Esophagus mucosa (tissue), 1 donor: ENCODE measurements at places on chromosomes 5 and 9.

DNA sequence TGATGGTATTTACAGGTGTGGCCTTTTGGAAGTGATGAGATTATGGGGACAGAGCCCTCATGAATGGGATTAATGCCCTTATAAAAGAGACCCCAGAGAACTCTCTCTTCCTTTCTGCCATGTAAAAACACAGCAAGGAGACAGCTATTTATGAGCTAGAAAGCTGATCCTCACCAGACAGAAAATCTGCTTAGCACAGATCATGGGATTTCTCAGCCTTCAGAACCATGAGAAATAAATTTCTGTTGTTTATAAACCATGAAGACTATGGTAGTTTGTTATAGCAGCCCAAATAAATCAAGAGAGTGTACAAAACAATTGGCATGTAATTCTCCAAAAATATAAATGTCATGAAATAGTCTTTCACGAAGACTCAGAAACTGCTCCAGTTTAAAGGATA lies 211.0 kb downstream of the PDE4D start:
- ATAC-seq: no peak

- no peak for ATAC-seq
These were observed 95.8 kb downstream of the DOCK2 start for GRCh38 chr5:169732841-169733240.

- ATAC-seq: no peak
These were observed 2.4 kb downstream of the POLR3G start for GRCh38 chr5:90477073-90477472.

- no peak for ATAC-seq
These were observed 223.3 kb downstream of the MEF2C start for GRCh38 chr5:88659529-88660263.

DNA sequence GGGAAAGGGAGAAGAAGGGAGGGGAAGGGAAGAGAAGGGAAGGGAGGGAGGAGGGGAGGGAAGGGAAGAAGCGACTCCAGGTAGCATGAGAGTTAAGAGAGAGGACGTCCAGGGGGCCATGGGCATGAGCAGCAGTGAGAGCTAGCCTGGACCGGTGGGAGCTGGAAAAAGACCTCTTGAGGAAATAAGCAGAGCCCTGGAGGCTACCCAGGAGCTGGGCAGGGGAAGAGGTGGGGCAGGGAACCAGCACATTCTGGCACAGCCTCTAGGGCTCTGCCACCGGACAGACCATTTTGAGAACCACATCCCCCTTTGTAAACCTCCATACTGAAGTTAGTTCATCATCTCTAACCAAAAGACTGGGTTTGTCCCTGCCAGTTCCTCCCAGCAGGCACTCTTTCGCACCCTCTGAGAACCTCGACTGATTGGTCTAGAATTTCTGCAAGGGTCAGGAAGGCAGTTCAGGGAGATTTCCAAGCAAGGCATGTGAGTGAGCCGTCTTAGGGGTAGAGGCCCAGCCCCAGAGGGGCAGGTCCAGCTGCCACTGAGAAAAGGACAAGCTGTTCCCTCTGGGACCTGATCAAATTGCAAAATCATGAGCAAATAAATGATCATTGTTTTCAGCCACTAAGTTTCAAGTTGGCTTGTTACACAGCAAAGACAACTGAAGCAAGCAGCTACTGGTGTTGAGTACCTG lies 11.6 kb downstream of the NAIF1 start:
- no peak for ATAC-seq

DNA sequence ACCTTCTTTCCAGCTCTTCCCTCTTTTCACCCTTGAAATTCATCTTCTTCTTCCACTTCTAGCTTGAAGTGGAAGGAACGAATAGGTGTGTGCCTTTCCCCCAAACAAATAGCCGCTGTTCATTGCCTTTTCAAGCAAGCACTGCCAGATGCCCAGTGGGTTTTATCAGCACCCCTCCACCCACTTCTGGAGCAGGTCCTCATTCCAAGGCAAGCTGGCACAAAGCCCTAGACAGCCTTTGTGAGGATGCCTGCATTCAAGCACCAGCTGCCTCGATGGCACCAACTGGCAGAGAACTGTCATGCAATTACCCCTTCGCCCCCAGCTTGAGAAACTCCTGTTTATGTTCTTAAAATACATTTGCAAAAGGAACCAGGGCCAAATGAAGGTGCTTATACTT lies 36.5 kb downstream of the SERINC5 start:
- no peak for ATAC-seq

DNA sequence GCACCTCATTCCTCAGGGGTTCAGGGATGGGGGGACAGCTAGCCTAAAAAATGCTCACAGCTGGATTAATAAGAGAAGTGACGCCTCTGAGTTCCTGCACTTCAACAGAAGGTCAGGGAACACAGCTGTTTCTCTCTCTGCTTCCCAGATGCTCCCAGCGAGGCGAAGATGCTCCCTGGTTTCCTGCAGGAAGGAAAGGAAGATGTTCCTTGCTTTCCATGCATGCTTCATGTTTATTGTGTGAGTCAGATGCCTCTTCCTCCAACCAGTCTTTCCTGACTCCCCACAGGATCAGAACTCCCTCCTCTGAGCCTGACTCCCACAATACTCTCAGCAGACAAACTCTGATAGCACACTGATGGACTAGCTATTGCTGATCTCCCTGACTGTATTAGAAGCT lies 71.9 kb downstream of the MFAP3 start:
- no peak for ATAC-seq

GRCh38 chr5:84622461-84622860 lies 237.8 kb upstream of the EDIL3 start:
- ATAC-seq: no peak
